Renal cortical epithelial cell (primary cell): ENCODE measurements at places on chromosomes 16 and 17. TPM values are rescaled to one million over a fixed set of nuclear protein-coding genes. Genes with fewer than 3 reads are reported as not detected.

DNA sequence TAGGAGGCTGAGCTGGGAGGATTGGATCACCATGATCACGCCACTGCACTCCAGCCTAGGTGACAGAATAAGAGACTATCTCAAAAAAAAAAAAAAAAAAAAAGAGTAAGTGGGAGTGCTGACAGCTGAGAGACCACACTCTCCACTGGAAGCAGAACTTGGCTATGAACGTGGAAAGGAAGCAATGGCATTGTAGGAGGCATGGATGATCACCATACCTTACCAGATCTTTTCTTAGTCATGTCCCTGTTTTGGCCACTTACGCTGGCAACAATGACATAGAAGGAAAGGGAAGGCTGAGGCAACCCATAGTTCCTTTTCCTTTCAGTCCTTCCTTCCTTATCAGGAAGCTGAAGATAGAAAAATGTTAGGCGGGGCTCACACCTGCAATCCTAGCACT, 3.7 kb upstream of the ATP1B2 start:
- no peak for DNase-seq

DNA sequence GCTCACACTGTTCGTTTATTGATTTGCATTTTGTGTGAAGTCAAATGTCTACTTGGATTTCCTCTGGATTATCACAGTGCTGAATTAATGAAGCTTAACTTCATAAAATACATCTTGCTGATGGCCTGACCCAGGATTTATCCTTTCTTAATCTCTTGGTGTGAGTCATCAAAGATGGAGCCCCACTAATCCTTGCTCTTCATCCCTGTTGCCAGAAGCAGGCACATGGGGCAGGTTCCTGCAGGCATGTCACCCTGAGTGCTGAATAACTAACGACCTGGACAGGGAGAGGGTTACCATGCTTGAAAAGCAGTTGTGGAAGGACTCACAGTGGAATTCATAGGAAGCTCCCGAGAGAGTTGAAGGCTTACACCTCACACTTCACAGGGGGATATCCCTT, 56.0 kb upstream of the FA2H start:
- DNase-seq = no peak

- no peak for DNase-seq
These were observed 17.6 kb upstream of the CCL2 start for GRCh38 chr17:34237458-34237857.

DNA sequence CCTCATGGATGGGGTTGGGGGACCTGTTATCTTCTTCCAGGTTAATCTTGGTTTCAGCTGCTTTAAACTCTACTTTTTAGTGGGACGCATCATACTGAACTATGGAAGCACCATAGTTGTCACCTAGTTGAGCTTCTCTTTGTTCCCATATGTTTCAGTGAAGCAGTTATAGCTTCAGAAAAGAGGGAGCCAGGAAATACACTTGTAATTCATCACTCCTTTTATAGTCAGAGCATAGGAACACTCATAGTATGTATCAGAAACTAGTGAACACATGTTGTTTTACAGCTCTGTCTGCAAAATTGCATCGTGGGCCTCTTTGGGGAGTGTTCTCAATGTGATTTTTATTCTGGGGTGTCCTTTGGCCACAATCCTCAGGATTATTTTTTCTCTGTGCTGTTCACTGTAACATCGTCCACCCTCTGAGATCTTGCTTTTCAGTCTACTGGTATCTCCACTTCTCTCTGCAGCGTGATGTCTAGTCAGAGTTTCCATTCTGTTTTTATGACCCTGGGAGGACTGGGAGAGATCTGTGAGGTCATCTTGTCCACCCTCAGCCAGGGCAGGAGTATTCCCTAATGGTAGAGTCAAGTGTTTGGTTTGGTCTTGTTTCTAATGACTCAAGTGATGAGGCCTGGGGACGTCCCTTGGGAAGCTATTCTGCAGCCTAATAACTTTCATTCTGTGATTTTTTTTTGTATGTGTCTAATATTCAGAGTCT, 585.4 kb downstream of the WWOX start:
- DNase-seq = no peak

DNA sequence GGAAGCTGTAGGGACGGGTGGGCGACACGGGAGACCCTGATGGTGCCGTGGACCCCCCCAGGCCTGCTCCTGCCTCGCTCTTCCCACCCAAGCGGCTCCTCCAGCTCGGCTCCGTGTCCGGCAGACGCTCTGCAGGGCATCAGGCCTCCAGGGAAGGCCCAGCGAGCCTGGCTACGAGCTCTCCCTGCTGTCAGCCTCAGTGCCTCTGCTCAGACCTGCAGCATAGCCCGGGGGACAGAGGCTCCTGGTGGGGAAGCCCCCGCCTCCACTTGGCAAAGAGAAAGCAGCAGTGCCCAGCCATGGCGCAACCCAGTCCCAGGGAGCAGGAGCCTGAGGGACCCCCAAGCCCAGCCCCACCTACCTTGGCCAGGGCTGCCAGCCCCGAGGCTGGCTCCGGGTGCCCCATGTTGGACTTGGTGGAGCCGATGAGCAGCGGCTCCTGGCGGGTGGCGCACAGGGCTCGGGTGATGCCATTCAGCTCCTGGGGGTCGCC, 5.9 kb downstream of the FASN start:
- no peak for DNase-seq

GRCh38 chr16:12210925-12211869, 234.7 kb downstream of the SNX29 start:
- DNase-seq = no peak

- no peak for DNase-seq
These were observed 6.9 kb downstream of the CARMIL2 start for GRCh38 chr16:67651847-67652246.

GRCh38 chr16:21226749-21227148, 6.8 kb upstream of the ANKS4B start:
- DNase-seq = no peak

DNA sequence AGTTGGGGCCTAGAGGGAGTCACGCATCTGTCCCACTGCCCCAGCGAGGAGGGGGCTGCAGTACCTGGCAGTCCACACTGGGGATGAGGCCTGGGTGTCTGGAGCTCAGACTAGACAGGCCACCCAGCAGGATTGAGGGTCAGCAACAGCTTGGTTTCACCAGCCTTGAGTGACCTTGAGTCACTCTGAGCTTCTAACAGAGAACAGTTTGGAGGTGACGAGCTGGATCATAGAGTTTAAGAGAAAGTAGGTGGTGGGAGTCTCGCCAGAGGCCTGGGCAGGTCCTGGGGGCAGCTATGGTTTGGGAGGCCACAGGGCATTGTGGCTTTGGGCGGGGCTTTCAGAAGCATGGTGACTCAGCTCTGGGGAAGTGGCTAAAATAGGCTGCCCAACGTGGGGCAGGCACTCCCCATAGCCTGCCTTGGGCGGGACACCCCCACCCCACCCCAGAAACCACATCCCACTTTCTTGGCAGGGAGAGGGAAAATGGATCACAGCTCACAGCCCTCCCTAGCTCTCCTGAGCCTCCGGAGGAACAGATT, 20.5 kb downstream of the CDC42EP4 start:
- peak; percentile 88 for DNase-seq

DNA sequence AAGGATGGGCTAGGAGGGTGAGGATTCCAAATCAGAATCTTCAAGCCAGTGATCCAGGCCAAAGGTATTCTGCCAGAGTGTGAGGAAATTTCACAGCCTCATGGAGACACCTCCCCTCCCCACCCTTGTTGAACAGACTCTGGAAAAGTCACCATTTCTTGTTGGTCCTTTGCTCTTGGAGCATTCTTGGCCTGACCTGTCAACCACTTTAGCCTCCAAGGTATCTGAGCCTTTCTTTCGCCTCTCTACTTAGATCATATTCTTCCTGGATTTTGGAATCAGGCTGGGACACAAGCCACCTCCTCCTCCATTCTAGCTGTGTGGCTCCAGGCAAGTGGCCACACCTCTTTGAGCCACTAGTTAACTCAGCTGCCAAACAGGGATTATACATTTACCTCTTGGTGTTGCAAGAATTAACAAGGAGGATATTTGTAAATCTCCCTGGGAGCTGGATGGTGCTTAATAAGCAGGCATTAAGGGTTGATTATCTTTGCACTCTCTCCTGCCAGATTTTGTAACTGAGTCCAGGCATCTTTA, 193.5 kb downstream of the WWOX start:
- peak; percentile 97 for DNase-seq

DNA sequence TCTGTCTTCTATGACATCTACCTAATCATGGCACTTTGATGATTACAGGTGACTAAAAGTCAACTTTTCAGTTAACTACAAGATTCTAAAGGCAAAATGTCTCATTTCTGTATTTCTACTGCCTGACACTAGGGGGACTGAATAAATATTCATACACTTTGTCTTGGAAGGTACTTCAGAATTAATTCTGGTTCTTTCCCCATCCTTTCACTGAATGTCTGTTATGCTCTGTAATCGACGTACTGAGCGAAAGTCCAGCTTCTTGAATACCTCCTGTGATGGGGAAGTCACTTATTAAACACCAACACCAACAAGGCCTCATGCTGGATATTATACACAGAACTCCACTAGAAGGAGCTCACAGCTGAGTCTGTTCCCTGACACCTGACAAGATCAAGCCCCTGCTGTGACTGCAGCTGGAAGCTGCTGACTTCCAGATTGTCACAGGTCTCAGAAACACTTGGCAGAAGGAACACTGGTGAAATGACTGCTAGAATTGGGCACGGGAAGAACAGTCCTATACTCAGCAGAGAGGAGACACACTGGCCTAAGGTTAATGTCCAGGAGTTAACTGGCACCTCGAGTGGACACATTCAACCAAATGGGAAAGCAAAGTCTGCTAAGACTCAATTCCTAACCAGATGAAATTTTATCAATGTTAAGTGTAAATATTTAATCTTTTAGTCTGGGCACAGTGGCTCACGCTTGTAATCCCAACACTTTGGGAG, 31.9 kb downstream of the CMC2 start:
- DNase-seq = no peak

GRCh38 chr16:30053376-30054015, 12.1 kb upstream of the ALDOA start:
- no peak for DNase-seq

Gene GLP2R
- 0.55 and 1.9 TPM in 2 replicates for total RNA-seq

Gene SPPL2C
- total RNA-seq = not detected in 2 replicates

Gene CASKIN1
- total RNA-seq = under 0.01 and 0.15 TPM in 2 replicates

Gene MINK1
- 20.8 and 84.6 TPM in 2 replicates for total RNA-seq

Gene TM4SF5
- total RNA-seq = not detected in 2 replicates

Gene CEP295NL
- total RNA-seq = 0.69 and 1.5 TPM in 2 replicates

Gene NHLRC4
- 0.85 TPM in 1 of 2 replicates, not detected in the other for total RNA-seq
